Stimulated activated naive CD4-positive, alpha-beta T cell (primary cell): ENCODE measurements at places on chromosomes 3 and 15.
A peak's percentile ranks its signal among the peaks of the same experiment; 100 is the strongest.

DNA sequence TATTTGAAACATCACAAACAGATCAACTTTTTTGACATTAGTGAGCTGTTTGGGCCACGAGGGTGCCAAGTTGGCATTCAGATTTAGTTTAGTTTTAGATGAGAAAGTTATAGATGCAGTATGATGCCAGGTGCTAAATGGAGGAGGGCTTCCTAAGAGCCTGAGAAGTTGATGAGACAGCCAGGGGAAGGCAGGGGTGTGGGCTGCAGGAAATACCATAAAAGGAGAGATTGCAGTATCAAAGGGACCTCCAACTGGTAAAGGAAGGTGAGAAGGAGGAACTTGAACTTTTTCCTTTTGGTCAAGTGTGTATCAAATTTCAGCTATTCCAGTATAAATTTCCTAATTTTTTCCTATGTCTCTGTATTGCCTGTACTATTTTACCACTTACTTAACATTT lies 2.0 kb upstream of the TNIK start:
- DNase-seq: peak; percentile 1

DNA sequence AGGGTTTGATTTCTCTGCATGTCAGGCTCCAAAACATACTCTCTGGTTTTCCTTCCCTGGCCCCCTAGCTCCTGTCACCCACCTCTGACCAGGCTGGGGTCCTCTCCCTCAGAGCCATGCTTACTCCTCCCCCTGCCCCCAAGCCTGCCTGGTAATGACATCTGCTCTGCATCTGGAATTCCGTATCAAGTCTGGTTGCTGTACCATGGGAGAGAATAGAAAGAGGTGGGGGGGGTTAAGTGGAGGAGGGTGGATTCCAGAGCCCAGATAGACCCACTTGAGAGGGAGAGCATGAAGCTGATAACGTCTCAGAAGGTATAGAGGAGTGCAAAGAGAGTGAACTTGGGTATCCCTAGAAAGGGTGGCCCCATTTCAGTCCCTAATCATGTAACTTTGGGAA lies 4.2 kb downstream of the IGDCC4 start:
- DNase-seq: no peak

GRCh38 chr3:13193320-13194284 lies 120.4 kb upstream of the IQSEC1 start:
- DNase-seq: no peak

- DNase-seq: no peak
Observed at GRCh38 chr15:51244423-51244869, 94.0 kb downstream of the CYP19A1 start.

- DNase-seq: no peak
Observed at GRCh38 chr3:101271728-101272127, 48.6 kb downstream of the IMPG2 start.

DNA sequence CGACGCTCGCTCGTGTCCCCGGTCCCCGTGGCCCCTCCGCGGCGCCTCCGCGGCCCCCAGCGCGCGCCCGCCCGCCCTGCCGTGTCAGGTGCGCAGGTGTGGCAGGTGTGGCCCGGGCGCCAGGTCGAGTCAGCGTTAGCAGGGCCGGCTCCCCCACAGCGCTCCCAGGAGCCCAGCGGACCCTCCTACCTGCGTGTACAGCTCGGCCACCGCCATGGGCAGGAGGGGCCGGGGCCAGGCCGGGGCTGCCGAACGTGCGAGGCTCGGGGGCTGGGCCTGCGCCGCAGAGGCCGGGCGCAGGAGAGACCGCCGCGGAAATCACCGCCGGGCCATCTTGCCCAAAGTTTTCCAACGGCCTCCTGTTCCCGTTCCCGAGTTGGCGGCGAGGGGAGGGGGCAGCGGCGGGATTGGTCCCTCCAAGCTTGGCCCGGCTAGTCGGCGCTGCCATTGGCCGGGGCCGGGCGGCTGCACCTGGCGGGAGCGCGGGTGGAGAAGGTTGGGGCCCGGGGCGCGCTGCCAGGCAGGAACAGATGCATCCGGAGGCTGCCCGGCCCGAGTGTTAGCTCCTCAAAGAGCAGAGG lies at the start of gene MYO5C:
TSS of gene MYO5C (minus strand) at position 384 of the 581 bp plus-strand sequence. CDS start at position 216, 168 bp downstream.
- DNase-seq: no peak

DNA sequence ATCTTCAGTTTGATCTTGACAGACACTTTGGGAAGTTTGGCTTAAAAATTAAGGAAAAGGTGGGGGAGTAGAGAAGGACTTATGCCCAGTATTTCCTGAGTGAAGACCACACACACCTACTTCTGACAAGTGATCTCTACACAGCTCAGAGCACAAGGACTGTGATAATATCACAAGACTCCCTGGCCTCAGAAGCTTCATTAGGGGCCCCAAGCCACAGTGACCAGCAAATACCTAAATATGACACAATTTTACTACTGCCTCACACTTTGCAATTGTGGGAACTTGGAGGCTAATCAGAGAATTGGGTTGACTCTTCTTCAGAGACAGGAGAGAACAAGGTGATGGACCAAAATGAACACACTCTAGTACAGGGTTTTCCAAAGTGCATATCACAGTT lies 2.6 kb downstream of the ILDR1 start:
- DNase-seq: no peak

DNA sequence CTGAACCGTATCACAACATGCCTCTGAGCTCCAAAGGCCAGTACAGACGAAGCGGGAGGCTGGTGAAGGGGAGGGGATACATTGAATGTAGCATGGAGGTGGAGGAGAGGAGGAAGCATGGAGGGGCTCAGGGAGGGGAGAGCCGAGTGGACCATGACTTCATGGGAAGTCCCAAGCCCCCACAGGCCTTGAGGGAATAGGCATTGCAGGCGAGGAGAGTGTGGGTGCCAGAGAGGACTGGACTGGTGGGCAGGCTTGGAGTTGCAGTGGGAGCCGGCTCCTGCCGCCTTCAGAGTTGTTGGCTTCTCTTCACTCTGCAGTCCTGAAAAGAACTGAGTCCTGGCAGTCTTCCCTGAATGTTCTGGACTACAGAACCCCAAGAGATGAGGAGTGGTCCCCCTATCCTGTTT lies 3.3 kb upstream of the RNU6-1 start:
- no peak for DNase-seq

DNA sequence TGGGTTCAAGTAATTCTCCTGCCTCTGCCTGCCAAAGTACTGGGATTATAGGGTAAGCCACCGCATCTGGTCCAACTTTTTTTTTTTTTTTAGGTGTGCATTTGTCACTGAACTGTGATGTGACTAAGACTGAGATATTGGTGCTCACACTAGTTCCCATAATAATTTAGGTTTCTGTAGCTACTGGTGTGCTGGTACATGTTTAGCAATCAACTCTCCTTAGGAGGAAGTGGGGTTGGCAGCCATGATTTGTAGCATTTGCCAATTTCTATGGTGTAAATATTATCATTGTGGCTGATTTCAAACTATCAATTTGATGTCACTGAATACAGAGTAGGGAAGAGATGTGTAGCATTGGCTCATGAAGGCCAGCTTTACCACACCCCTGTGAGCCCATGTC lies 372.7 kb downstream of the EDEM1 start:
- no peak for DNase-seq

DNA sequence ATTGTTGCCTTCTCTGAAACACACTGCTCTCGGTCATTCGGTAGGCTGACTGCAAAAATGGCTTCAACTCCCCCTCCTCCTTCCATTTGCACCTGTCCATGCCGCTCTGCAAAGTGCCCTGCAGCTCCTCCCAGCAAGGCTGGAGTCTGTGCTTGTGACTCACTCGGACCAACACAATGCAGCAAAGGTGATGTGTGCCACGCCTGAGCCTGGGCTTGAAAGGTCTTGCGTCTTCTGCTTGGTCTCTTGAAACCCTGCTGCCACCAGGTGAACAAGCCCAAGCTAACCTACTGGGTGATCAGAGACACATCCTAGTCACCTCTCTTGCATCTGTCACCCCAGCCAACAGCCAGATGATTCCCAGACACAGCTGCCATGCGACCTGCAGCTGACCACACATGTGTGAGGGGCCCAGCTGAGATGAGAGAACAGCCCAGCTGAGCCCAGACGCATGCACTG lies 71.1 kb downstream of the MGLL start:
- DNase-seq: no peak
